A673 (cell line): ENCODE measurements at places on chromosomes 1 and 21.

- no peak for DNase-seq
Measured at GRCh38 chr1:100517515-100517914, 20.4 kb upstream of the GPR88 start.

GRCh38 chr21:42674351-42674940 is 21.0 kb downstream of the PDE9A start:
- peak; percentile 86 for DNase-seq

GRCh38 chr1:108665771-108666170 is 4.9 kb upstream of the HENMT1 start:
- no peak for DNase-seq

DNA sequence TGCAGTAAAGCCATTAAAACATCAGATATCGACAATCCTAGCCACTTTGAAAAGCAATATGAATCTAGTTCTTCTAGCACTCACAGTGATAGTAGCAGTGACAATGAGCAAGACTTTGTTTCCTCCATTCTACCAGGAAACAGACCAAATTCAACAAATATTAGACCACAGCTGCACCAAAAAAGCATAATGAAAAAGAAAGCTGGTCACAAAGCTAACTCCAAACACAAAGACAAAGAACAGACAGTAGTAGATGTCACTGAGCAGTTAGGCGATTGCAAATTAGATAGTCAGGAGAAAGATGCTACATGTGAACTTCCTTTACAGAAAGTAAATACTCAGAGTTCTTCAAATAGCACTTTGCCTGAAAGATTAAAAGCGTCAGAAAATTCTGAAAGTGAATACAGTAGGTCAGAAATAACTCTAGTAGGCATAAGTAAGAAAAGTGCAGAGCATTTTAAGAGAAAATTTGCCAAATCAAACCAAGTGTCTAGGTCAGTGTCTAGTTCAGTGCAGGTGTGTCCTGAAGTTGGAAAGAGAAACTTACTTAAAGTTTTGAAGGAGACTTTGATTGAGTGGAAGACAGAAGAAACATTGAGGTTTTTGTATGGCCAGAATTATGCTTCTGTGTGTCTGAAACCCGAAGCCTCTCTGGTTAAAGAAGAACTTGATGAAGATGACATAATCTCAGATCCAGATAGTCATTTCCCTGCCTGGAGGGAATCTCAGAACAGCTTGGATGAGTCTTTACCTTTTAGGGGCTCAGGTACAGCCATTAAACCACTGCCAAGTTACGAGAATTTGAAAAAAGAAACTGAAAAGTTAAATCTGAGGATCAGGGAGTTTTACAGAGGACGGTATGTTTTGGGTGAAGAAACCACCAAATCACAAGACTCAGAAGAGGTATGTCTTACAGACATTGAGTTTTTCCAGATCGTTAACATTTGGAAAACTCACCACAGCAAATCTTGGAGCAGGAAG is 24.9 kb downstream of the RPAP2 start:
- DNase-seq: no peak

GRCh38 chr1:25765136-25765922 is 34.7 kb upstream of the SELENON start:
- no peak for DNase-seq

DNA sequence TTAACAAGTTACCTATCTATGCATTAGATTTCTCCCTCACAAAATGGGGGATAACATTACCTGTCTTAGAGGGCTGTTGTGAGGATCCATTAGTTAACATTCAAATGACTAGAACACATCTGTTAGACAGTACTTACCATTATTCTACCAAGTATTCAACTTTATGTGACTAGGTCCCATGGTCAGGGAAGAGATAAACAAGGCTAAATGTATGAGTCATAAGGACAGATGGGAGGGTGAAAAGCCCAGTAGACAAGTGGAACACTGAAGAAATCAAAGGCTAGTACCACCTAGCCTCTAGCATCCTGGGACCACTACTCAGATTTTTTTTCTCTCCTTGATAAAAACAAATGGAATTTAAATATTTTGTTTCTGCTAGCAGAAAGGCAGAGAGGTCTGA is 9.0 kb upstream of the VHLL start:
- no peak for DNase-seq

DNA sequence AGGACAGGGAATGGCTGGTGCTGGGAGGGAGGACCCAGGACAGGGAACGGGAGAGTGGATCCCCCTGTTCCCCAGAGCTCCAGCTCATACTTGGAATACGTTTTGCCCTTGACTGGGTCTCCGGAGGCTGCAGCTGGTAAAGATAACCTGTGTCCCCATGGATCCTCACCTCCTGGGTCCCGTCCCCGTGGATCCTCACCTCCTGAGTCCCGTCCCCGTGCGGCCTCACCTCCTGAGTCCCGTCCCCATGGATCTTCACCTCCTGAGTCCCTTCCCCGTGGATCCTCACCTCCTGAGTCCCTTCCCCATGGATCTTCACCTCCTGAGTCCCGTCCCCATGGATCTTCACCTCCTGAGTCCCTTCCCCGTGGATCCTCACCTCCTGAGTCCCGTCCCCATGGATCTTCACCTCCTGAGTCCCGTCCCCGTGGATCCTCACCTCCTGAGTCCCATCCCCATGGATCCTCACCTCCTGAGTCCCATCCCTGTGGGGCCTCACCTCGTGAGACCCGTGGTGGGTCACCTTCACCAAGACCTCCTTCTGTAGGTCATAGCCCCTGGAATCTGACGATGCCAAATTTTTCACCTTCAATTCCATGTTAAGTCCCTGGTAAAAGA is 61.4 kb downstream of the SCCPDH start:
- DNase-seq: peak; percentile 23
